IMR-90 (cell line): ENCODE measurements at places on chromosomes 12 and 14. TPM values are rescaled to one million over a fixed set of nuclear protein-coding genes. Genes with fewer than 3 reads are reported as not detected.

GTF2H3 gene
- total RNA-seq, result 53.0 and 80.3 TPM in 2 replicates

IKZF4 gene
- 1.4 and 1.8 TPM in 2 replicates for total RNA-seq

CCER1 gene
- not detected in 2 replicates for total RNA-seq

SLC39A5 gene
- not detected in 2 replicates for total RNA-seq

CEBPE gene
- not detected in 2 replicates for total RNA-seq

SMOC1 gene
- 0.90 and 1.1 TPM in 2 replicates for total RNA-seq

NACA gene
- total RNA-seq, result 1,223 and 1,512 TPM in 2 replicates

PLEKHH1 gene
- total RNA-seq, result under 0.01 TPM in 2 replicates

KRT74 gene
- not detected in 2 replicates for total RNA-seq

KRT8 gene
- 10.9 and 14.2 TPM in 2 replicates for total RNA-seq

SCYL2 gene
- 52.0 and 67.2 TPM in 2 replicates for total RNA-seq

SLCO1B1 gene
- not detected in 2 replicates for total RNA-seq

C12orf60 gene
- total RNA-seq, result 1.1 TPM in 2 replicates

LMO3 gene
- 0.54 and 1.7 TPM in 2 replicates for total RNA-seq

CACNA1C gene
- 1.6 and 1.9 TPM in 2 replicates for total RNA-seq

BHLHE41 gene
- total RNA-seq, result 0.72 and 1.1 TPM in 2 replicates

SERPINA9 gene
- total RNA-seq, result under 0.01 and 0.18 TPM in 2 replicates

ESR2 gene
- total RNA-seq, result under 0.01 TPM in 2 replicates

DLGAP5 gene
- total RNA-seq, result 19.0 and 40.3 TPM in 2 replicates

FAIM2 gene
- total RNA-seq, result 0.72 and 0.83 TPM in 2 replicates

ZC2HC1C gene
- 0.28 and 0.54 TPM in 2 replicates for total RNA-seq

ZBTB42 gene
- 1.1 and 1.3 TPM in 2 replicates for total RNA-seq

DLK1 gene
- under 0.01 TPM in 1 of 2 replicates, not detected in the other for total RNA-seq

SERPINA3 gene
- under 0.01 and 0.36 TPM in 2 replicates for total RNA-seq

TRMT5 gene
- total RNA-seq, result 10.4 and 15.6 TPM in 2 replicates
